ENCODE measurements at places on chromosomes 3 and 15.

DNA sequence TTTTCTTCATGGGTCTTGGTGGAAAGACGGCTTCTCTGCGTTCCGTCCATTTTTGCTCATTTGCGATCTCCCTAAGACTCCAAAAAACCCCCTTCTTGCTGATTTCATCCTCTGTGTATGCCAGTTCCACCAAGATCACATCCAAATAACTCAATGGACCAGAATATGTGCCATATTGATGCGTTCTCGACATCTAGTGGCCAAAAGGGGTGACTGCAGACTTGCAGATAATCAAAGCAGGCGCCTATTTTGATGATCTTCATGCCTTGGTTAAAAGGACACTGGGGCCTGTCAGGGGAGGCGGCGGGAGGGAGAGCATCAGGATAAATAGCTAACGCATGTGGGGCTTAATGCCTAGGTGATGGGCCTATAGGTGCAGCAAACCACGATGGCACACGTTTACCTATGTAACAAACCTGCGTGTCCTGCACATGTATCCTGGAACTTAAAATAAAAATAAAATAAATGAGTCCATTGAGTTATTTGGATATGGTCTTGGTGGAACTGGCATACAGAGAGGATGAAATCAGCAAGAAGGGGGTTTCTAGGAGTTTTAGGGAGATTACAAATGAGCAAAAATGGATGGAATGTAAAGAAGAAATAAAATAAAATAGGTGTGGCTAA lies 104.2 kb upstream of the RAD18 start:
- no peak for DNase-seq

DNA sequence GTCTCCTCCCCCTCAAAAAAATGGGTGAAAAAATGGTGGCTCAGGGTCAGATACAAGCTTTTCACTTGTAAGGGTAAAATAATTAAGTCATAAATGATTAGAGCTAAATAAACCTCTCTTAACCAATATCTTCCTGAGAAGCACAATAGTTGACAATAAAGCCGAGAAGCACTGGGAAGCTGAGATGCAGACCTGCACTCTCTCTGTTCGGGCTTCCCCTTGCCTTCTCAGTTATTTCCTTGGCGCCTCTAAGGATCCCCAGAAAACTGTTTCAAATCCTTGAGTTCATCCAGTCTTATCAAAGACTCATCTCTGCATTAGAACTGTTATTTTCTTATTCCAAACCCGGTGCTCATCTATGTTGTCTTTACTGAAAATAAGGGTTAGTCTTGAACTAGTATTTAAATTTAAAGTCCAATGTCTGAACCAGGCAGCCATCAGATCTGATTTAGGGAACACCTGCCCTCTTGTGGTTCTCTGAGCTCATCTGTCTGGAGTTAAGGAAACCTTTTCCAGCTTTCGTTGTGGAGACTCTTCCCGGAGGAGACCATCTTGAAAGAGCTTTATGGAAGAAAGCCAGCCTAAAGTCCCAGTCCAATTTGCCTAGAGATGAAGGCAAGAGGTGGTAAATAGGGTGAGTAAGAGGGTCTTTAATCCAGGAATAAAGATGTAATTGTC lies 256.4 kb upstream of the MCTP2 start:
- no peak for DNase-seq

- no peak for DNase-seq
These were observed 77.1 kb upstream of the BCL6 start for GRCh38 chr3:187822402-187822801.

DNA sequence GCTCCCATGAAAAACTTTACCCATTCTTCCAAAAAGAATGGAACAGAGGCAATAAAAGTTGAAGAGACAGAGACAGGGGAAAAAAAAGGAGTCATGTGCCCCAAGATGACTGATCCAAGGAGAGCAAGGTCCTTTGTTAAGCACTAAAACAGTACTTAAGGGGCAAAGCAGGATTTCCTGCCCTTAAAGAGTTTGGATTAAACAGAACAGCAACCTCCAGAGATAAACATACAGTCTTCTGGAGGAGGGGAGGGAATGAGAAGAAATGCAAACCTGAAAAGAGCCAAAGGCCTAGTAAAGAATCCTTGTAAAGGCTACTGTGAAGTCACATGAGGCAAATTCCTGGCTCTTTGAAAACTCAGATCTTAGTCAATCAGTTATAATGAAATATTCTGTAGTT lies 38.2 kb downstream of the SHQ1 start:
- DNase-seq = no peak

DNA sequence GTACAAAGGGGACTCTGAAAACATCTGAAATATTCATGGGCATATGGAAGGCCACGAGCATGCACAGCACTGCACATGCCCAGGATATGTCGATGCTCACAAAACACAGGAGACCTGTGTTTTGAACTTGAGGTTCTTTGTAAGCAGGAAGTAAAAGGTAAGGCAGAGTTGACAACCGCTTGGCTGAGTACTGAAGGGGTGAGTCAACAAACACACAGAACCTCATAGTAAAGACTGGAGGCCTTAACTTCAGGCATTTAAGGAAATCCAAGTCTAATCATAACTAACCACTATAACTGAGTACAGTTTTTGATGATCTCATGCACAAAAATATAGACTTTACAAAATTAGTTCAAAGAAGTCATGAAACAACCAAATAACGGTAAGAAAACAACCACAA lies 80.6 kb downstream of the MYO9A start:
- no peak for DNase-seq

DNA sequence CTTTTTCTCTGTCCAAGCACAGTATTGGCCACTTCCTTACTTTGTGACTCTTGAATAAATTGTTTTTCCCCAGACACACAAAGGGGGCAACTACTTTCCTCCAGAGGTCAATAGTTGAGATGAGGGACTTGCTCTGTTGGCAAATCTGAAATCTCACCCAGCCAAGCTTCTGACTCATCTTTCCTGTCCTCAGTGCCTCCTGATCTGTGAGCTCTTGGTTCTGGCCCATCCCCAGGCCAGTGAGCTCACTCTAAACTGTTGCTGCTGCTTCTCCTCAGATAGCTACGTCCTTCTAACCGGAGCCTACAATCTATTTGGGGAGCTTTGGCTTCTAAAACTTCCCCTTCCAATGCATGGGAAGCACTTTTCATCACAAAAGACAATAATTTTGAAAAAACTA lies 50.0 kb upstream of the NMD3 start:
- no peak for DNase-seq

GRCh38 chr3:52345521-52346109 lies 29.5 kb downstream of the DNAH1 start:
- no peak for DNase-seq

- no peak for DNase-seq
These were observed 52.4 kb downstream of the TRPM1 start for GRCh38 chr15:31049111-31049510.

DNA sequence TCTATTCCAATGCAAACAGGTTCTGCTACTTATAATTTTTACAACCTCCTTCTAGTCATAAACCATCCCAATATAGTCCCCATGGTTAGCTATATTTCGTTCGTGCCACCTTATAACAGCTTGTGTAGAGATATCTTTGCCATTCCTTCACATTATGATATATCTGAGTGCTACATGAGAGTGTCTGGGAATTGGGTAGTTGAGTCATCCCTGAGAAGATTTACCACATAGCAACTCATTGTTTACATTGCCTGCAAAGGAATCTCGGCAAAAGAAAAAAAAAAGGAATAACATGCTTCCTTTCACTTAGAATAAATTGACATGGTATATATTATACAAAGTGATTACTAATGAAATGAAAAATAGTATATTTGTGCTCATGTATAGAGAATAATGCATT lies 86.0 kb upstream of the VGLL3 start:
- no peak for DNase-seq

- no peak for DNase-seq
These were observed 106.1 kb upstream of the COL8A1 start for GRCh38 chr3:99532246-99532645.

DNA sequence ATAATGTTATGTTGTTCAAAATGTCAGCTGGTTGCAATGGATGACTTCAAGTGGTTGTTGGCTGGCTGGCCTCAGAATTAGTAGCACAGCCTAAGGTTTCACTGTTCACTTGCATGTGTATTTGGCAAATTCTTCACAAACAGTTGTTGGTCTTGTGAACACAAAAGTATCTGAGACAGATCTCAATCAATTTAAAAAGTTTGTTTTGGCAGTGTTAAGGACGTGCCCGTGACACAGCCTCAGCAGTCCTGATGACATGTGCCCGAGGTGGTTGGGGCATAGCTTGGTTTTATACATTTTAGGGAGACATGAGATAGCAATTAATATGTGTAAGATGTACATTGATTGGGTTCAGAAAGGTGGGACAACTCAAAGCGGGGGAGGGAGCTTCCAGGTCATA lies 436.0 kb downstream of the AGBL1 start:
- DNase-seq = no peak

- DNase-seq = no peak
These were observed 1.7 kb downstream of the B3GNT5 start for GRCh38 chr3:183254487-183255347.

GRCh38 chr15:41809526-41810220 lies 18.2 kb upstream of the JMJD7 start:
- no peak for DNase-seq

Measured in stimulated activated CD8-positive, alpha-beta memory T cell treated with anti-CD3 and anti-CD28 coated beads, Interleukin-2, amount 100 ng/mL, for 1 hour (primary cell).